ENCODE measurements at places on chromosomes 13 and 19.

DNA sequence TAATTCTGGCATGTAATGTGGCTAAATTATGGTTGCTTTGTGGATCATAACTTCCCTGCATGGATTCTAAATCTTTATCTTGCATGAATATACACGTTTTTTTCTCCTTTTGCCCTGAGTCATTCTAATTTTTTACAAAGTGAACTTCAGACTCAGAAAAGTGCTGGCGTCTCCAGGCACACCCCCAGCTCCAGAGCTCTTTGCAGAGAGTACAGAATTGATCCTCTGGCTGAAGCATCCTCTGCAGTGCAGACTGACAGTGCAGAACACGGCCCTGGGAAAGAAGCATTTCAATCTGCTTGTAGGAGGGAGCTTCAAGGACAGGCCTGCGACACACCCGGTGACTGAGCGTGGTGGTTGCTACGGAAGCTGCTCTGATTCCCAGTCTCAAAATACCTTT is 228.1 kb downstream of the FGF9 start:
- DNase-seq, result no peak

DNA sequence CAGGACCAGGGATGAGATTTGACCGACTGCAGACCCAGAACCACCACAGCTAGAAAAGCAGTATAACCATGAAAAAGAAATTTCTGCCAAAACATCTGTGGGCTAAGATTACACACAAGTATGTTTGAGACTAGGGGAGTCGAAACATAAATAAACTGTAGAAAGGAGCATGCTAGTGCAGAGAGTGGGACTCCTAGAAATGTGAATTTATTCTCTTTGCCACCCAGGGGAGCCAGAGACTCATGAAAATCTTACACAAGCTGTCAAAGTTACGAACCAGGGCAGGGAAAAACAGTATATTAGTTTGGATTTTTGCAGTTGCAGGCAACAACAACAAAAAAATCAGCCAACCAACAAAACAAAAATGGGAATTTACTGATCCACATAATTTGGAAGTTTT is 12.3 kb upstream of the HSPH1 start:
- no peak for DNase-seq

GRCh38 chr19:30862876-30863275 is 486.4 kb downstream of the TSHZ3 start:
- no peak for DNase-seq

- no peak for DNase-seq
Observed at GRCh38 chr13:97475011-97475410, 41.0 kb downstream of the RAP2A start.

GRCh38 chr13:109649713-109650112 is 136.7 kb downstream of the IRS2 start:
- DNase-seq, result no peak

- DNase-seq, result no peak
Observed at GRCh38 chr13:24146961-24147569, 13.5 kb upstream of the SPATA13 start.

- DNase-seq, result no peak
Observed at GRCh38 chr19:13102666-13103580, at the start of gene LYL1. Gene LYL1 (minus strand): TSS chr19:13102858. CDS start chr19:13101171, 1,687 bp downstream.

- DNase-seq, result no peak
Observed at GRCh38 chr19:28424077-28424476, 788.9 kb downstream of the UQCRFS1 start.

Measured in NCI-H1048 (cell line).